ENCODE measurements at places on chromosomes 3 and 15.
A peak's percentile ranks its signal among the peaks of the same experiment; 100 is the strongest.

DNA sequence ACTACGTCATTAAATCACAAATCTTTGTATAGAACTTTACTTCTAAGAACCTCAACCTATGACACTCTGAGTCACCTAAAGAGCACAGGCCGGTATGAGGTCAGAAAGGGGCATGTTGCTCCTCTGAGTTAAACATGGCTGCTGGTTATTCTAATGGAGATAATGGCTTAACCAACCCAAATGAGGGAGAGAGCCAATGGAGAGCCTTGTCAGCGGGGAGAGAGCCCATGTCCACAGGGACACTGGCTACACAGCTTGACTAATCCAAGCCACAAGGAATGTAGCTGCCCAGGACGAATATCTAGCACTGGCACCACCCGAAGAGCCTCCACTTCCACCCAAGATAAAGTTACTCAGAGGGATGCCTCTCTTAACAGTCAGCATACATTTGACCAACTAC, 77.0 kb upstream of the STAC start:
- DNase-seq = no peak

- no peak for DNase-seq
These were observed 90.2 kb upstream of the VGLL4 start for GRCh38 chr3:11733914-11734313.

GRCh38 chr3:23886311-23886710, 30.5 kb downstream of the NKIRAS1 start:
- no peak for DNase-seq

GRCh38 chr3:171416061-171416460, 44.1 kb downstream of the TNIK start:
- DNase-seq = no peak

DNA sequence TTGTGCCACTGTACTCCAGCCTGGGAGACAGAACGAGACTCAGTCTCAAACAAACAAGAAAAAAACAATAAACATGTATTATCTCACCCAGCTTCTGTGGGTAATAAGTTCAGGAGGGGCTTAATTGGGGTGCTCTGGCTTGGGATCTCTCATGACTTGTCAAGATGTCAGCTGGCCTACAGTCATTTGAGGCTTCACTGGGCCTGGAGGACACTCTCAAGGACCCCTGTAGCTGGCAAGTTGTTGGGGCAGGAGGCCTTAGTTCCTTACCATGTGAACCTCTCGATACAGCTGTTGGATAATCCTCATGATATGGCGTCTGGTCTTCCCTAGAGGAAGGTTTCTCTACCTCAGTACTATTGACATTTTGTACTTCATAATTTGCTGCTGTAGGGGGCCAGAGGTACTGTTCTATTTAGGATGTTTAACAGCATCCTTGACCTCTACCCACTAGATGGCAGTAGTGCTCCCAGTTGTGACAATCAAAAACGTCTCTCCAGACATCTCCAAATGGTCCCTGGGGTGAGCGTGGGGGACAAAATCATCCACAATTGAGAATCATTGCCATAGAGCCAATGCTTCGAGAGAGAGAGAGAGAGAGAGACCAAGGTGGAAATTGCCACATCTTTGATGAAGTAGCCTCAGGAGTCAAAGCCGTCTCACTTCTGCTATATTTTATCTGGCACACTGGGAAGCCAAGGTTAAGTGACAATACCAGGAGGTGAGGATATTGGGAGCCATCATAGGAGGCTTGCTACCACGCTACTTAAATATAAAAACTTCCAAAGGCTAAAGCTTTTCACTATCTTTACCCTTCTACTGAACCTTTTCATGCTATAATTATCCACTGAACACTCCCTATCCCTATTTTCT, 23.9 kb upstream of the SLTM start:
- peak; percentile 81 for DNase-seq

DNA sequence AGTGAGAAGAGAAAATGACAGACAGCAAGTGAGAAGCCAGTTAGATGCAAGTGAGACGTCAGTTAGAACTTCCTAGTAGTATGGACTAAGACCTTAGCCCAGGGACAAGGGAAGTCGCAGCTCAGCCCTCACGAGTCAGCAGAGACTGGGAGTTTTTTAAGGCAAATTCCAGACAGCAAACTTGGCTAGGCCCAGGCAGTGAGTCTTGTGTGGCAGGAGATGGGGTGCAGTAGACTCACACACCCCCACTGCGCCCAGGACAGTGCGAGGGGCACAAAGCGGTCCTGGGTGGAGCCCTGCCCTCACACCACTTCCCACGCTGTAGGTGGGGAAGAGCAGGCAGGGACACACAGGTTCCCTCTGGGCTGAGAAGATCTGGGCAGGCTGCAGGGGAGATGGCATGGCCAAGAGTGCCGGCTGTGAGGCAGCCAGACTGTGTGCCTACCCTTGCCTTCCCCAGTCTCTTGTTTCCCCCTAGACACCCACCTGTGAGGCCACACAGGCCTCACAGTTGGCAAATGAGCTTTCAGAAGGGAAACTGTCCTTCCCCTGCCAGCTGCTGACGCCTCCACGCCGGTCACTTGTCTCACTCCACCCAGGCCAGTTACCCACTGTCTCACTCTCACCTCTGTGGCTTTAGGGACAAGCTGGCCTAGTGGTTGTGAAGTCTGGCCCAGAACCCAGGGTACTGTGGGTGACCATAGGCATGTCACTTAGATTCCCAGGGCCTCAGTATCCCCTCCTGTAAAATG, 13.7 kb upstream of the PRKCD start:
- no peak for DNase-seq

GRCh38 chr3:88282528-88283241, 132.9 kb downstream of the C3orf38 start:
- DNase-seq = no peak

GRCh38 chr3:152031321-152031720, 157.9 kb downstream of the SUCNR1 start:
- no peak for DNase-seq

DNA sequence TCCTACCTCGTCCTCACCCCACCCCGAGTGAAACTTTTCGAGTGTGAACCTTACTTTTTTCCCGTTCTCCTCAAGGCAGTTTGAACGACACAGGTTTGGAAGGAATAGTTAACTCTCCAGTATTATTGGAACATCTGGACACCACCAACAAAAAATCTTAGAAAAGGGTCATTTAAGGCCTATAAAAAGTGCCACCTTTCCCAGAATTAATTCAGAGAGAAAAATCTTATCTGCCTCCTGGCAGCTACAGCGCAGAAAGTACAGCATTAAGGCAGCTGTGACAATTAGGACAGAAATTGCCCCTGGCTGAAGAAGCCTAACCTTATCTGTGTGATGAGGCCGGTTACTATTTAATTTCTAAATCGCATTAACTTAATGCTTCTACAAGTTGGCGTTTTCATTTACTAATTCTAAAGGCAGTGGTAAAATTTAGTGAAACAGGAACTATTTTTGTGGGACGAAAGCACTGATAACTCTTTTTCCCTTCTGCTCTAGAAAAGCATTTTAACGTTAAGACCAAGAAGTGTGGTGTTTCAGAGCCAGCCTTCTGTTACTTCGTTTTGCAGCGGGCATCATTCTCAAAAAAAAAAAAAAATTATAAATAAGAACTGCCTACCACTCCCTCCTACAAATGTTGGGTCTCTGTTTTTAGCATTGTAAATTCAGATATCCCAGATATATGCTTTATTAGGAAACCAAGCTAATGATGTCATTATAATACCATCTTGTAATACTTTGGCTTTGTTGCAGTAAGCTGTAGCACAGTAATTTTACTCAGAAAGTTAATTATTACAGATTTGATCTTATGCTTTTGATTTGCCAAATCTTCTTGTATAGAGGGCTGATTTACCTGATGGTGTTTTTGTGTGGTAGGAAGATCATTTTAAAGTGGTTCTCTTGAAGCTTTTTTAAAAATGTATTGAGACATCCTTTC, 1.4 kb downstream of the ATP11B start:
- peak; percentile 76 for DNase-seq

DNA sequence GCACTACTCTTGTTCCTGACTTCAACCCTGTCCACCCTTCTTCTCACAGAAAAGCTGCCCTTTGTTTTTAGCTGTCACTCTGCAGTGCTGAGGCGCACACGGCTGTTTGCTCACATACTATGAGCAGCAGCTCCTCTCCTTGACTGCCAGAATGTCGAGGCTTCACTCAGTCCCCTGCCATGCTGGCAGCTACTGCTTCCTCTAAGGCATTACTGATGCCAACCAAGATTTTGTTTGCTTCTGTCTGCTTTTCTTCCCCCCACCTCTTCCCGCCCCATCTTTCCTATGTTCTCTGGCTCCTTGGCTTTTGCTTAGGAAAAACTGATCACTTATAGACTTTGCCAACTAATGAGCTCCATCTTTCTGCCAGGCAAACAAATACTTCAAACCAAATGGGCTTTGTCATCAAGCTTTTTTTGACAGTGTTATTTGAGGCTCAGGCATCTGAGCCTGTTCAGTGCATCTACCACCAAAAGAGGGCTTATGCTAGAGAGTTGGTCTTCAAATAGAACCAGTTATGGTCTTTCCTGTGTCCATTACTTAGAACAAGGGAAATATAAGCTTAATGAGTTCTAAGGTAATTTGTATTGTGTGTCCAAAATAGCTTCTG, 81.0 kb downstream of the FBXL2 start:
- DNase-seq = no peak

GRCh38 chr15:48087844-48088243, 32.9 kb upstream of the SLC24A5 start:
- no peak for DNase-seq

DNA sequence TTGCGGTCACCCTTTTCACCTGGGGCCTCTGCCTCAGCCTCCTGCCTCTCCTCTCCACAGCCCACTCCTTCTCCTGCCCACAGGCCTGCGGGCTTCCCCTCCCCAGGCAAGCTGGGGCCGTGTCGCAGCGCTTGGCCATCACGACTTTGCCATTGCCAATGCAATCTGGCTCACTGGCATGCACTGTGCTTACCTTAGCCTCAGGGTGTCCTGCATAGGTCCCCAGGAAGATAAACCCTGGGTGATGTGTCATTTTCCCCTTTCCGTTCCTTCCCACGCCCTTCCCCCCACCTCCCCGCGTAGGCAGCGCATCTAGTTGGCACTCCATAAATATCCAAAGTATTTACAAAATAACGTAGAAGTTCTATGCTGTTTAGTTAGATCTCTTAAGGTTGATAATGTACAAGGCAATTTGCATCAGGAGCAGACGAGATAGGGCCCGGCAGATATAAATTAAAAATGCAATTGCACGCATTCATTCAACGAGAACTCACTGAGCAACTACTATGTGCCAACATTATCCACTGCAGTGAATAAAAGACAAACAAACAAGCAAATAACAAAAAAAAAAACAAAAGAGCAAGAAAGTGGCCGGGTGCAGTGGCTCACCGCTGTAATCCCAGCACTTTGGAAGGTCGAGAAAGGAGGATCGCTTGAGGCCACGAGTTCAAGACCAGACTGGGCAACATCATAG, 973 bp upstream of the COPG1 start:
- DNase-seq = no peak

- no peak for DNase-seq
These were observed 87.8 kb upstream of the RNU6-1 start for GRCh38 chr15:67927501-67928168.

DNA sequence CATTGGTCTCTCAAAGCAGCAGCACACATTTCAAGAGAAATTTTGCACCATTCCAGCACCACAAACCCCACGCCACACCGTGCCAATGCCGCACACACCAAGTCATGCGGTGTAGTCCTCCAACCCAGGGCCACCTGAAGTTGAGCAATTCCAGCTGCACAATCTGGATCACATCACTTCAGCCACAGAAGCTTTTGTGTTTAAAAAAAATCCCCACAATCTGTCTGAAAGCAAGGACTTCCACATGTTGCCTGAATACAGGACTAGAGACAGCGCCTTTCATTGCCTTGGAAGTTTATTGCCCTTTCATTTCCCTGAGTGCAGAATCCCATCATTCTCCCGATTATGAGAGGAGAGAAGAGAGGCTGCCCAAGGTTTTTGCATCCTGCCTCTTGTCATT, 175.6 kb upstream of the BCL6 start:
- no peak for DNase-seq

DNA sequence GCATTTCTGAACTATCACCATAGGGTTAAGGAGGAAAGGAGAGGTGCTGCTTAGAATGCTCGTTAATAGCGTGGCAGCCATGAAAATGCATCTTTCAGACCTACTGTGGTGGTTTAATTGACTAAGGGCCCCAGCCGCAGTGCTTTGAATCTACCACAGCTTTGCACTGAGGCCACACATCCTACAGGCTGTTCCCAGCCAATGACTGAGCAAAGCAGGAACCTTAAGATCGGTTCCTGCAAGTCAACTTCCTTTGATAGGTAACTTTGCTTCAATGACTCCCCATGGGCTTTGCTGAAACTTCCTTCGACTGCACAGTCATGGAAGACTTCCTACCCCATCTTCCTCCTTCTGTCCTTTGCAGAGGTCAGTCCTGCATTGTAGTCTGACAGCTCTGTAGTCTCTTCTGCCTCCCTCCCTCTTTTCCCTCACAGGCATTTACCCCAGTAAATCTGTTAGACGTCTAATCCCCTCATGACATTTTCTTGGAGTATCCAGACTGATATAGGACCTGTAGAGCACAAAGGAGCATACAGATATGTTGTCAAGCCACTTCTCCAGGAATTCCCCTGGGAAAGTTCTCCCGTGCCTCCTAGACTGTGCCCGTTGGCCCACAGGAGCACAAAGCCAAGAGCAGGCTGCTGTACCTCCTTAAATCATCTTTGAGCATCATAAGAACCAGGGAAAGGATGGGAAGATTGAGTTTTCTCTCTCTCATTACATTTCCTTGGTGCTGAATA, 2.6 kb upstream of the BCL2A1 start:
- no peak for DNase-seq

- no peak for DNase-seq
These were observed 92.9 kb upstream of the AGBL1 start for GRCh38 chr15:85986741-85987140.

- peak; percentile 21 for DNase-seq
These were observed 23.0 kb downstream of the CMTM7 start for GRCh38 chr3:32414522-32415202.

GRCh38 chr3:121817753-121818152, 17.1 kb downstream of the IQCB1 start:
- no peak for DNase-seq

Measured in hematopoietic multipotent progenitor cell treated with erythropoietin and hydrocortisone succinate and interleukin-3 and kit ligand, for 8 days (in vitro differentiated cells).